Muscle of back (tissue), 13 donors: ENCODE measurements at places on chromosomes 13 and 19. TPM values are rescaled to one million over a fixed set of nuclear protein-coding genes. Genes with fewer than 3 reads are reported as not detected.

Gene MBD3L2B
- not detected for polyA plus RNA-seq

DNA sequence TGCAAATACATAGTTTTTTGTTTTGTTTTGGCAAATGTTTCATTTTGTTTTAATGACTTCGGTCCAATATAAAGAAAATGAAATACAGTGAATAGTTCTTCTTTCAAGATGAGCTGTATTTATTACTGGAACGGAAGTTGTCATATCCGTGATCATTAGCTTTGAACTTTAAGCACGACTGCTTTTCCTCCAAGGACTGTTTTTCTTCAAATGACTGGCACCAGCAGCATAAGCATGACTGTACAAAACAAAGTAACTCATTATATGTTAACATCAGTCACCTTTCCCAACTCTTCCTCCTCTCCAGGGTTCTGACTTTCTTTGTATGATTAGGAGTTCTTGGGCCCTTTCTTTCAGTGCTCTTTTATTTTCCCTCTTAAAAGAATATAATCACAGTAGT lies 20.5 kb downstream of the EDNRB start:
- peak; percentile 22 for DNase-seq

DNA sequence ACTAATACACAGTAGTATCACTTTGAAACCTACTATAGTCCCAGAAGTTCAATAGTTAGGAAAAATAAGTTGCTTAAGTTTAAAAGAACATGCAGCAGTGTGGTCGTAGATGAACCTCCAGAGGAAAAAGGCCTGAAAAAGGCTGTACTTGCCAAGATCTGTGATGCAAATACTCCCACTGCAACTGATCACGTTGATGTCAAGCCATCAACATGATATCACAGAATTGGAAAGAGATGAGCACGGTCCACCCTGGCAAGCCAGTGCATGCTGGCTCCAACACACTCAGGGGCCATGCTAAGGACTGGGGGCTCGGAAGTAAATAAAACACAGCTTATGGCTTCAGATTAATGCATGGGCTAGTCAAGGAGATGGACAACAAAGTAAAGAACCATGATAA lies 71.8 kb upstream of the LRCH1 start:
- DNase-seq = no peak

DNA sequence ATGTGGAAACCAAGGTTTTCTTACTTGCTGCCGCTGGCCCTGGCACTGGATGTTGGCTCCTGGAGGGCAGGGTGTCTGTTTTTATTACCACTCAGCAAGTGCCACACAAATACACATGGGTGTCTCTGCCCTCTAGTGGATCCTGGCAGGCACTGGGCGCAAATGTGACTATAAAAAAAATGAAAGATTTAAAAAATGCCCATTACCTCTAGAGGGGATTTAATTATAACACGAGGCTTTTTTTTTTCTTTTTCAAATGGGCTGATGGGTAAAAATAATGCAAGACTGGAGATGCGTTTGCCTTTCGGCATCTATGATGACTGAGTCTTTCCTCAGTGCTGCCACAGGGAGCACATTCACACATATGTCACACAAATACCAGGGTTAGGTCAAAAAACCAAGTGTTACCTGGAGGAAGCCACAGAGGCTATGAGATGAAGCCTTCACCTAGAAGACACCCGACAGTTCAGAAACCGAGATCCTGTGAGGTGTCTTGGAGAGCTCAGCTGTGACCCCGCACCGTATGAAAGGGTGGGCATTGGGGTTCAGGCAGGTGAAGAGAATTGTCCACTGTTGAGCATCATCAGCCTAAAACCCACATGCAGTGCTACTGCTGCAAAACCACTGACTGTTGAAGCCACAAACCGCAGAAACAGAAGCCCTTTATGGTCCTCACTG lies 25.7 kb downstream of the CHAMP1 start:
- no peak for DNase-seq

GRCh38 chr19:35812220-35813042 lies at the start of gene PRODH2:
TSS of gene PRODH2 (minus strand) at chr19:35812845. CDS start at chr19:35812805, 40 bp downstream.
- no peak for DNase-seq

DNA sequence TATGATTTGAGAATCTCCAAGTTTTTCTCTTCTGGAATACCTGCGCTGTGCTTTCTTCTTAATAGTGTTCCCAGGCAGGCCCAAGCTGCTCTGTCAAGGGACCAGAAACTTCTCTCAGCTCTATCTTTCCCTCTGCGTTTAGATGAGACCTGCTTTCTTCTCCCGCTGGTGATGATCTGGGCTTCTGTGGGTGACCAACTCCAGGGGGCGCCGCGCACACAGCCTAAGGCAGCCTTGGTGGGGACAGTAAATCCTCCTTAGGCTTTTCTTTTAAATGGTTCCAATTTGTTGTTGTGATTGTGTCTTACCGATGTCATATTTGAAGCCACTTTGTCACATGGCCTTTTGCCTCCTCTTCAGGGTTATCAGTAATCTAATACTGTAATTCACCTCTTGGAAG lies 439.4 kb upstream of the KLF12 start:
- DNase-seq = peak; percentile 16
